ENCODE measurements at places on chromosomes 1 and 21.

DNA sequence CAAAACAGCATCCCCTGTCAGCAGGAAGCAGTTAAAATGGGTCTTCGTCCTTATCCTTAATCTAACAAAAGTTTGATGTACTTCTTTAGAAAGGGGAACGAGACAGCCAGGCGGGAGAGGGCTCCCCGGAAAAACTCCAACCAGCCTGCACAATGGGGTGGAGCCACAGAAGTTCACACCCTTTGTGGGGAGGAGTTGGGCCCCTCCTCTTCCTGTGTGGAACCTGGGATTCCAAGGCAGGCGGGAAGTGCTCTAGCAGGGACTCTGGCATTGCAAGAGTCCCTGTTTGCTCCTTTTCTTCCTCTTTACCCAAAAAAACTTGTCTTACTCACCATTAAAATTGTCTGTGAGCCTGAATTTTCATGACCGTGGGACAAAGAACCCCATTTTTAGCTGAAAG is 47.7 kb downstream of the FCRL5 start:
- peak; percentile 34 for DNase-seq

GRCh38 chr21:17597680-17598079 is 15.0 kb downstream of the BTG3 start:
- DNase-seq: no peak

- no peak for DNase-seq
Measured at GRCh38 chr1:160363951-160364735, 2.7 kb upstream of the NHLH1 start.

- peak; percentile 59 for DNase-seq
Measured at GRCh38 chr1:15212216-15212953, 34.6 kb upstream of the FHAD1 start.

- no peak for DNase-seq
Measured at GRCh38 chr1:32743380-32744070, 41.0 kb upstream of the SYNC start.

- no peak for DNase-seq
Measured at GRCh38 chr1:201460814-201461644, 8.0 kb downstream of the PHLDA3 start.

DNA sequence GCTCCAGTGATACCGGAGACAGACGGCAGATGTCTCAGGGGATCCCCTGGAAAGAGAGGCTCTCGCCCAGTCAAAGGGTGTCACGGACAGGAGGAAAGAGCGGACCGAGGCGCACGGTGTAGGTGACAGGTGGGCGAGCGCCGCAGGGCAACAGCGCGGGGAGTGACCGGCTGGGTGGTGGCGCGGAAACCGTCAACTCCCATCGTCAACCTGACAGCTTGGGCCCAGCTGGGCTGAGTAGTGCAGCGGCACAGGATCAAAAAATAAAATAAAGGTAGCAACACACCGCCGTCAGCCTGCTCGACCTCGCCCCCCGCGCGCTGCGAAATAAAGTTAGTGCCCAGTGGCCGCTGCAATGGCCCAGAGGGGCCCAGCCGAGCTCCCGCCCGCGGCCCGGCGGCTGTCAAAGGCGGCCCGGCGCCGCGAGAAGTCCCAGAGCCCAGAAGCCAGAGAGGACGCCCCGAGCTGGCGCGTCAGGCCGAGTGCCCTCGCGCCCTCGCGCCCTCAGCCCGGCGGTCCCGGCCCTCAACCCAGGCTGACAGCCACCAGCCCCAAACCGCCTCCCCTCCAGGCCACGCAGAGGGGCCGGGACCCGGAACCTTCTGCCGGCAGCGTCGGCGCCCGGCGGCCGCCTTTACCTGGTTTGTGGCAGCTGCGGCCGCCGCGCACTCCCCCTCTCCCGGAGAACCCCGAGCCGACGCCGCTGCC is at the start of gene LYST:
TSS of gene LYST (minus strand) at position 702 of the 708 bp plus-strand sequence. CDS start 36,489 bp downstream, outside the sequence.
- peak; percentile 65 for DNase-seq

GRCh38 chr1:25503551-25504426 is 39.6 kb upstream of the LDLRAP1 start:
- DNase-seq: peak; percentile 65

GRCh38 chr1:110637475-110637874 is 31.3 kb upstream of the KCNA2 start:
- no peak for DNase-seq

- no peak for DNase-seq
Measured at GRCh38 chr1:87464022-87464490, 135.4 kb downstream of the LMO4 start.

GRCh38 chr1:173245892-173246291 is 38.8 kb upstream of the TNFSF4 start:
- DNase-seq: no peak

GRCh38 chr1:204319027-204319426 is 40.7 kb downstream of the PLEKHA6 start:
- no peak for DNase-seq

GRCh38 chr1:212749821-212750535 is 41.6 kb downstream of the NSL1 start:
- DNase-seq: no peak

DNA sequence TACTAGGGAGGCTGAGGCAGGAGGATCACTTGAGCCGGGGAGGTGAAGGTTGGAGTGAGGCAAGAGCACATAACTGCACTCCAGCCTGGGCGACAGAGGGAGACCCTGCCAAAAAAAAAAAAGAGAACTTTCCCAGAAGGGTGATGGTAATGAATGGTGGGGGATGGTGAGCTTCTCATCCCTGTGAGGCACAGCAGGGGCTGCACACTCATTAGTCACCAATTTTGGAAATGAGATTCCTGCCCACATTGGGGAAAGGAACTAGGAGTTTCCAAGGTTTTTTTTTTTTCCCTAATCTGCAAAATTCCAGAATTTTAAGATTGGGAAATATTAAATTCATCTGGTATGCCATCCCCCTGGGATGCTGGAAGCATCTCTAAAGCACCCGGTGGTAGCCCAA is 50.2 kb upstream of the SSBP3 start:
- DNase-seq: no peak

DNA sequence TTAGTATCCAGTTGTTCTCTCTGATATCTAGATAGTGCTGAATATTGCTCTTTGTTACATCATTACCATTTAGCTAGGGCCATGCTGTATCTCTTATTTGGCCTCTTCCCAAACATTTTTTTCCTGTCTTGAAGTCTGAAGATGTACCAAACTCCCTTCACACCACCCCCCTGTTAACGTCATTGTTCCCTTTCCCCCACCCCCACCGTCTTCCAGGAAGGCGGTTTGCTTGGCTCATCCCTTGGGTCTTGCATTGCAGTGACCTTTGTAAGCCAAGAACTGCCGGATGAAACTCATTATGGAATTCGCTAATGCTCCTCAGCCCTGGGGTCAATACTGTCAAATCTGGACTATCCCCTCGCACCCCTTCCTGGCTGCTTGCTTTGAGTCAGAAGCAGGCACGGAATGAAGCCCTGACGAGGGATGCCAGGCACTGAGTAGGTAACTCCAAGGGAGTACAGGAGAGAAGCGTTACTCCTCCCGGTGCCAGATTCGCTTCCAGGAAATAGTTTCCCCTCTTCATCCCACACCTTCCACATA is 283.1 kb downstream of the TM2D1 start:
- DNase-seq: no peak

GRCh38 chr1:62045574-62045973 is 149.1 kb upstream of the L1TD1 start:
- no peak for DNase-seq

GRCh38 chr1:33636209-33636608 is 163.8 kb downstream of the ZSCAN20 start:
- DNase-seq: no peak

GRCh38 chr1:201214886-201215285 is 24.3 kb downstream of the IGFN1 start:
- peak; percentile 9 for DNase-seq

DNA sequence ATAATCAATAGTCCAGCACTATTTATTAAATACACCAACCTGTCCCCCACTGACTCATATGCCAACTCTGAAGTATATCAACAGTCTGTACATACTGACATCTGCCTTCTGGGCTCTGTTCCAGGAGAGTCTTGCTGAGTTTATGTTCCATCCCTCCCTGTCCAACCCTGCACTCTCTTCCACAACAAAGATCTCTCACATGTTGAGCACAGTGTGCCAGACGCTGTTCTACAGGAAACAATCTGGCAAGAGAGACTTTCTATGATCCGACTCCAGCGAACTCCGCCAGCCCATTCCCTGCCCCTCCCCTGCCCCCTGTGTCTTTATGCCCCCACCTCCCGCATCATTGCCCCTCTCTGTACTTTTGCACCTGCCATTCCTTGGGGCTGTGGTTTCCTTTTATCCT is 3.4 kb downstream of the LACTBL1 start:
- peak; percentile 43 for DNase-seq

GRCh38 chr1:52424813-52425212 is 20.4 kb downstream of the PRPF38A start:
- DNase-seq: no peak

GRCh38 chr1:78760858-78761257 is 111.2 kb downstream of the IFI44 start:
- no peak for DNase-seq

GRCh38 chr1:67469431-67469830 is 39.2 kb upstream of the SERBP1 start:
- DNase-seq: no peak

DNA sequence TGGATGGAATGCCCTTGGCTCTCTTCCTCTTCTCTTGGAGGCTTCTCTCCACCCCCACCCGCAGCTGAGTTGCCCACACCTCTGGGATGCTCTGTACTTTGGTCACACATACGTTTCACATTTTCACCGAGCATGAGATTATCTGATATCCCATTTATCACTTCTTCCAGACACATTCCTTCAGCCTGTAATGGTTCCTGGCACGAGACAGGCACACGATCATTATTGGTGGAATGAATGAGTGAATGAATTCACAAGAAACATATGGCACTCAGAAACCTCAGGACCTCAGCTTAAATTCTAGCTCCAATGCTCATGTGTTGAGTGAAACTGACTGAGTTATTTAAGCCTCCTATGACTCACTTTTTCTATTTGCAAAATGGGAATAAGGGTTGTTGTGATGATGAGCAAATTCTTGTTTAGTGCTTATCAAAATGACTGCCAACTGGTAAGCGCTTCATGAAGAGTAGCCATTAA is 242.7 kb upstream of the JUN start:
- DNase-seq: no peak

GRCh38 chr1:219298571-219299148 is 125.0 kb downstream of the LYPLAL1 start:
- no peak for DNase-seq

DNA sequence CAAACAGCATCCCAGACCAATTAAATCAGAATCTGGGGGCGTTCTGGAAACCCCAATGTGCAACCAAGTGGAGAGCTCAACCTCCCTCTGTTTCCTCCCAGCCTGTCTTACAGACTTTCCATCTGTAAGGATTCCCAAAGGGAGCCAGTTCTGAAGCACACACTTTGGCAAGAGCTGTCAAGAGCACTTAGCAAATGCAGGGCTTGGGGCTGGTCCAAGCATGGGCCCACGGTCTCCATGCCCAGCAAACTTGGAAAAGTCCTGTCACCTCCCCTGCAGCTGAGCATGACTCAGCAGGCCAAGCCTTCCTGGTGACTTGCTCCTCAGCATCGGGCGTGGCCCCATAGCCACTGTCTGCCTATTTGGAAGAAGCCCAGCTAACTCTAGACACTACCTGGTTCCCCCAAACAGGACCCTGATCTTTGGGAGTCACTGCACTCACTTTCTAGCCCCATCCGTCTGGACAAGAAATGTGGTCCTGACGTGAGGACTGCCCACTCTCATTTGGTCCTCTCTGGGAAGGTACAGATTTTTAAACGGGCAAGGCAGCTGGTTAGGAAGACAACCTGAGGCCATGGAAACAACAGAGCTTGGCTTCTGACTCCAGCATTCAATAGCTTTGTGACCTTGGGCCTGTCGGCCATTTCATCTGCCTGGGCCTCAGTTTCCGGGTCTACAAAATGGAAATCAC is 16.9 kb downstream of the SLC2A1 start:
- peak; percentile 76 for DNase-seq

DNA sequence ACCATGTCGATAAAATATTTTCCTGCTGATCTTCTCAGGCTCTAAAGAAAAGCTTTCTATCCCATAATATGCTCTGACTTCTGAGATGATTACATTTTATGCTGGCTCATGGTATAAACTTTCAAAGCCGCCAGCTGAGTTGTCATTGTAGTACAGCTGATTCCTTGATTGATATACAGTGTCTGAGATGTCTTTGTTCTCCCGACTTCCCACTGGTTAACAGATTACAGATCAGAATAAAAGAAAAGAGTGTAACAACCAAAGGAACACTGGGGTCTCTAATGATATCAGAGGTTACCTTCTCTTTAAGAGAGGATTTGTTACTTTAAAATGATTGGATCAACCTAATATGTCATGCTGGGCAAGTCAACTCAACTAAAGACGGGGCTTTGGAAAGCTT is 485.4 kb upstream of the LRRC7 start:
- no peak for DNase-seq

- no peak for DNase-seq
Measured at GRCh38 chr21:37128076-37128475, 55.0 kb downstream of the TTC3 start.

GRCh38 chr1:91754816-91755580 is 131.0 kb downstream of the TGFBR3 start:
- DNase-seq: peak; percentile 71

DNA sequence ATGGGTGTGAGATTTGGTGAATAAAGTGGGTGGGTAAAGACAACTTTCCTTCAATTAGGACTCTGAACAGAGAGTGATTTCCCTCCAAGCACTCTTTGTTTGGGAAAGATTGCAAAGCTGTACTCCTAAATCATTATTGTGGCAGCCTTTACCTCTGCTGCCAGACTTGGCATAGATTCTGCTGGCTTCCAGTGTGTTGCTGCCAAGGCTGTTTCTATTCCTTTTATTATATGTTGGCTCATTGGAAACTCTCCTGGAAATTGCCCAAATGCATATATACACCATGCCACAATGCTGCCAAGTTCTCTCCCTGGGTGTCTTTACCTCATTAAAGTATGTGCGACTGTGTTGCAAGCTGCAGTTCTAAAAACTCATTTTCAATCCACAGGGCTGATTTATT is 668.0 kb downstream of the MRPL39 start:
- no peak for DNase-seq

DNA sequence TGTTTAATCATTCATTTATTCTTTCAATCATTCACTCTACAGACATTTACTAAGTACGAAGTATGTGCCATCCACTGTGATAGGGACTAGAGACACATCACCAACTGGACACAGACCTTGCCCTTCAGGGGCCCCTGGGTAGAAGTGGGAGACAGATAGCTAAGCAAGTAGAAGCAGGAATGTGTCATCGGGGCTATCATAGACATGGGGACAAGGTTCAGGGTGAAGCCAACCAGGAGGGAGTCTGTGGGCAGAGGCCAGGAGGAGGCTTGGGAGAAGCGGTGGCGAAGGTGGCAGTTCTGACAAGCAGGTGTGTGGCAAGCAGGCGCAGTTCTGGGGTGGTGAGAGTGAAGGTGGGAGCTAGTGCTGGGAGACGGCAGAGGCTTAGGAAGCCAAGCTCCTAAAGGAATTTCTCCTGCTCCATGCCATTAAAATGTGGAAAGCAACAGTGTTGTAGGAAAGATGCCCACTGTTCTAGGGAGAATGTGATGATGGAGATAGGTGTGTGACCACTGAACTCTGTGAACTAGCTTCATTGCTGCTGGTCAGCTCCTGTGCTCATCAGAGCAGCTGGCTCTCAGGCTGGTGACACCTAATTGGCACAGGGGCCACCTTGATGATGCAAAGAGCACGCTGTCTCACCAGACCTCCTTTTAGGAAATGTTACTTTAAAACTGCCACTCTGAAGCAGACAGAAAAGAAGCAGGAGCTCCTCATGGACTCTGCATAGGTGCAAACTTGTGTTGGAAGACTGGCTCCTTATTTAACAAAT is 79.7 kb upstream of the LPGAT1 start:
- no peak for DNase-seq

GRCh38 chr1:68230484-68230802 is 1.9 kb downstream of the WLS start:
- DNase-seq: no peak

Data from testis (tissue), 5 donors.